ENCODE measurements at places on chromosomes 1 and 21. TPM values are rescaled to one million over a fixed set of nuclear protein-coding genes. Genes with fewer than 3 reads are reported as not detected.

DNA sequence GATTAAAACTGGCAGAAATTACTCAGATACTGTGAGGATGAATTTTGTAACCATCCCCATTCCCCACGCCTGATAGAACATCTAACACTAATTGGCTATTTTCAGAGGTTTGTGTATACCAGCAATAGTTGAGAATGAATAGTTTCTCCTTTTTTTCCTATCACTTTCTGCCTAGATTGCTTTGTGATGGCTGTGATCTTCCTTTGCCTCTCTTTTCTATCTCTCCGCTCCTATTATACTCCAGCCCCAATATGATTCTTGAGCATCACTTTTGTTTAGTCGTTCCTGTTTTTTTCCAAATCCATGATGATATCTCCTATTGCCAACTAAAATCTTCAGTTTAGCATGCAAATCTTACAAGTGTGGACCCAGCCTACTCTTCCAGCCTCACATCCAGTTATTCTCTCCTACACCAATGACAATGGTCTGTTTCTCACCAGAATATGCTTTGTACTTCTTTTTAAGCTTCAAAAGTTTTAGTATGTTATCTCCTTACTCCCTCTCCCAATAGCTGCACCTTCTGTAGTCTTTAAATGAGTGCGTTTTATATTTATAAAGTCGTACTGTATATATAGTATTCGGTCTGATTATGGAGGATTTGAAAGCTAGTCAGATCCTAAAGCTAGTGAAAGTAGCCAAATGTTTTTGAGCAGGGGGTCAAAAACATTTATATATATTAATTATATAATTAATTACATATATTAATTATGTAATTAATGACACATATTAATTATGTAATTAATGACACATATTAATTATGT lies 25.2 kb downstream of the MAGI3 start:
- DNase-seq: no peak

DNA sequence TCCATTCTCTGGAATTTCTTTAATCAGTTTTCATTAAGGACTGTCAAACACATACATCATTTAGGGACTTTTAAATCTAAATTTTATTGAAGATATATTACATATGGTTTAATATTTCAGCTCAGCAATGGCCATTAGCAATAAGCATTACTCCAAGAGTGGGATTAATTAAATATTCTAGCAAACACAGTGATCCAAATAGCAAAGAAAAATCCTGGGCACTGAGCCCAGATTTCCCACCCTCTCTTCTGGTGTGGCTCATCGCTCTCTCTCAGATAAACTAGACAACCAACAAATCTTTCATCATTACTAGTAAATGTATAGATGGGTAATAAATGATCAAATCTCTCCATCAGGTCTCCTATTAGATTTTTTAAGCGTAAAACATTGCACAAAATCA lies 53.5 kb upstream of the FOXD3 start:
- no peak for DNase-seq

DNA sequence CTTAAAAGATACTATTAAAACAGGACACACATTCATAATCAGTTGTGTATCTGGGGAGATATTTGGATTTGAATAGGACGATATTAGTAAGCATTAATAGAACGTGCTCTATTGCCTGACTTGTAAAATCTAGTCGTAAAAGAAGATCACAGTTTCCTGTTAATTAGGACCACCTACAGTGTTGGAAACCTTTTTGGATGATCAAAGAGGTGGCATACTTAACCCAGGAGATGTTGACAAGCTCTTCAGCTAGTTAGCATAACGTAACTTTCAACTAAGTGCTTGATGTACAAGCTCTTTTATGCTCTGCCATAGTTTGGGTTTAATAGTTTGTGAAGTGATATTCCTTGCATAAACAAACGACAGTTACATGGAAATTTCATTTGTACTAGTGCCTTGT lies 293.3 kb upstream of the NR5A2 start:
- DNase-seq: no peak

DNA sequence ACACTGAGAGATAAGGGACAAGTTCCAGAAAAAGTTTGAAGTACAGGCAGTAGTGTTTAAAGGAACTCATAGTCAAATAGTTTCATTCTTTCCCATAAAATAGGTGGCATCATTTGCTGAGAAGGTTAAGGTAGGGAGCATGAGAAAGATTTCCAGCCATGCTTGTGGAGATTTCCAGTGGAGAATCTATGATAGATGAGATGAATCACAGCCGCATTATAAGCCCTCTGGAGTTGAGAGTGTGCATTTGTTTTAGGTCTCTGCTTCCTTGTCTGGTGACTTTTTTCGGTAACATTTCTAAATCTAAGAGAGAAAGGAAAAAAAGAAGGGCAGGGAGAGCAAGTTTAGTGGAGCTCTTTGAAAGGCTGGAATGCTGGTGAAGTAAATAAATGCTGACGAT lies 108.7 kb downstream of the DISP1 start:
- no peak for DNase-seq

- no peak for DNase-seq
These were observed 2.8 kb upstream of the S100B start for GRCh38 chr21:46607636-46608035.

DNA sequence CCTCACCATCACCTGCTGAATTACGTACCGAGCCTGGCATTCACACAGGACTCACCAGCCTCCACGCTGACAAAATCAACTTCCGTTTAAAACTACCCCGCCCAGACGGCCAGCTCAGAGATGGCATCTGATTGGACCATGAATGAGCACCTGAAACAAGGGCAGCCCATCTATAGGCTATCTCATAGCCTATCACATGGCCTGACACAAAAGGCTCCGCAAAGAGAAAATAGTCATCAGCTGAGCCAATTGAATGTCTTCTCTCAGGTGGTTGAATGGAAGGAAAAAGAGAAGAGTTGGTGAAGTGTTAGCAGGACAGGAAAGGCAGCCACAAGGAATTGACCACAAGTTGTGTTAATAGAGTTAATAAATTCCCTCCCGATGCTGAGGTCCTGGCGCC lies 50.6 kb upstream of the ZC3H12A start:
- DNase-seq: no peak

DNA sequence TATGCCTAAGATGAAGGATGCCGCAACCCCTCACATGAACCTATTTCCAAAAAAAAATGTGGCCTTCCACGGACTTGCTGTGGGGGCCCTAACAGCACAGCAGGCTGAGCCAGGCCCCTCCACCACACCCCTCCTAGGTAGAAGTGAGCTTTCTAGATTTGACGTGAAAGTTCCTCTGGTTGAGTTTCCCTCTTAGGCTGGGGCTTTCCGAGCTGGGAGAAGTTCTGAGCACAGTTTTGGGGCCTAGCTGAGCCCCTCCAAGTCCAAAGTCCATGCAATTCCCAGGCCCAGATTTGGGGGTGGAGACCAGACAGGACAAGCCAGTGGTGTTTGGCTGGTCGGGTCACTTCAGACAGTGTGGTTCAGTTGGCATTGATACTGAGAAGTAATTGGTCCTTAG lies 13.8 kb upstream of the PHLDA3 start:
- DNase-seq: no peak

DNA sequence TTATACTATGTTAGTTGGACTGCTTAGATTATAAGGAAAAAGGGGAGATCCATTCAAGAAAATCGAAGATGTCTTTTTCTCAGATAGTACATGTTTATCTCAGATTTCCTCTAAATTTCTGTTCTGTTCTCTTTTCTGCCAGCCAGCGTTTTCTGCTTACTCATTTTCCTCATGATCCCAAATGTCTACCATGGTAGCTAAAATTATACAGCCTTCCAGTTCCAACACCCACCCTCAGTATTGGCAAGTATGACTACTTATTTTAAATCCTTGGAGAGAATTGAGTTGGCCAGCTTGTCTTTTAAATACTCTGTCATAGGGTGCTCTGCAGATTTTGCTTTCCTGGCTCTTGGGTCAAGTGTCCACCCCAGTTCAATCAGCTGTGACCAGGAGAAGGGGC lies 95.7 kb upstream of the PLXNA2 start:
- DNase-seq: no peak

GRCh38 chr1:111334169-111334568 lies 43.5 kb downstream of the CHIA start:
- DNase-seq: peak; percentile 64

DNA sequence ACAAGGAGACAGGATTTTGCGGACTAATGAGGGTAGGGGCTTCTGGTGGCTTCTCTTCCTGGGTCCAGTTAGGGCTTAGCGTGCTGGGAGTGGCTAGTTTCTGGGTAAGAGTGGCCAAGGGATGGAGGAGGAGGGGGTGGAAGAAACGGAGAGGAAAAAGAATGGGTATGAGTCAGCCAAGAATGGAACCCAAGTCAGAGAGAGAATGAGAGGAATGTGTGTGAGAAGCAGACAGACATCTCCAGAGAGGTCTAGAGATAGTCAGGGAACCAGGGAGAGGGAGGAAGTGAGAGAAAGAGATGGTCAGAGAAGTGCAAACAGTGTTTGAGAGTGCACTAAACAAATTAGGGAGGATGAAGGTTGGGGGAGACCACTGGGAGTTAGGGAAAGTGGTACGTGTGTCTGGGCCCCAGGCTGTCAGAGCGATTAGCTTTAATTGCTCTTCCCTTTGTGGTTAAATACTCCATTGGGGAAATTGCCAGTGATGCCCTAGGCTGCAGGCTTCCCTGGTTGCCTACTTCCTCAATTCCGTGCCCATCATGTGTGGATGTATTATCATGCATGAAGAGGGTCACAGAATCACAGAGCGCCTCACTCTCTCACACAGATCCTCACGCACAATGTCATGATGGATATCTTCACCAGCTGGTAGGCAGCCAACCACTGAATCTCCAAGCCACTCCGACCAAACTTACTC lies 1.4 kb downstream of the PEA15 start:
- DNase-seq: no peak

DNA sequence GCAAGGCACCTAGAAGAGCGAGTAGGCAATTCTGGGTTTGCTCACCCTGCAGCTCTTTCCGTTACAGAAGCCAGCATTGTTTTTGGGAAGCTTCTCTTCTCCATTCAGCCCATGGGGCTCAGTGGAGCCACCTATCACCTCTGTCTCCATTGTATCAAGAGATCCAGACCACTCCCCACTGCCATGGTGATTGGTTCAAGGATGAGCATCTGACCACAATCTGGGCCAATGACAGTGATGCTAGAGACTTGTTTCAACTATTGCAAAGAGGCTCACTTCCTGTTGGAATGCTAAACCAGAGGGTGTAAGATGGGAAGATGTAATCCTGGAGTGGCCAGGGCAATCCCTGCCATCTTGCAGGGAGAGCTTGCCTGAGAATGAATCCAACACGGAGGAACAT lies 6.6 kb downstream of the SPATA21 start:
- DNase-seq: no peak

- no peak for DNase-seq
These were observed 89.8 kb upstream of the TMPRSS15 start for GRCh38 chr21:18493422-18493821.

DNA sequence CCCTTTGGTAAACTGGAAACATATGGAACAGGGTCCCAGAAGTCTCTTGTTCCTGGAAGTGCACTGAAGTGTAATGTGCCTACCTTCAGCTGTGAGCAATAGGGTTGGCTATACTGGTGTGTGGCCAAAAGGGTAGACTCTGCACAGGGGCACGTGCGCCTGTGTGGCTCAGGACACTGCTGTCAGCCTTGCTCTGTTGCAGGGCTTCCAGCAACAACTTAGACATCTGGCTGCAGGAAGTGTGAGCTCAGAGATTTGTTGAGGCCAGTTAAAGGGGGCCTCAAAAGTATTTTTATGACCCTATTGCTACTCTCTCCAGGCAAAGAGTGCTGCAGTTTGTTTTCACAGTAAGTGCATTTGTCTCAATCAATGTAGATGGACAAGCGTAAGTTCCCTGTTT lies 7.5 kb downstream of the CTPS1 start:
- no peak for DNase-seq

DNA sequence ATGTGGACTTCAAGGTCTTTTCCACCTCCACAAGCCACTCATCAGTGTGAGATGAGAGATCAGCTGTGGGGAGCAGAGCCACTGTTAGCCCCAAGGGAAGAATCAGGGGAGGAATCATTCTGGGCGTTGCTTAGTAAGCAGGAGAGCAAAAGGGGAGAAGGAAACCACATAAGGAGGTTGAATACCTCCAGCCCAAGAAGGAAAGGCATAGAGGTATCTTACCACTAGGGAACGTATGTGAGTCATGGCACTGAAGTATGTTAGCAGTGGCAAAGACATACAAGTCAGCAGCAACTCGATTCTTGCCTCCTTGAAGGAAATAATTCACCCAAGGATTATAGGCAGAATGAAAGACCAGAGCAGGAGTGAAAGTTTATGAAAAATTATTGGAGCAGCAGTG lies 31.6 kb upstream of the SLC5A9 start:
- DNase-seq: no peak

DNA sequence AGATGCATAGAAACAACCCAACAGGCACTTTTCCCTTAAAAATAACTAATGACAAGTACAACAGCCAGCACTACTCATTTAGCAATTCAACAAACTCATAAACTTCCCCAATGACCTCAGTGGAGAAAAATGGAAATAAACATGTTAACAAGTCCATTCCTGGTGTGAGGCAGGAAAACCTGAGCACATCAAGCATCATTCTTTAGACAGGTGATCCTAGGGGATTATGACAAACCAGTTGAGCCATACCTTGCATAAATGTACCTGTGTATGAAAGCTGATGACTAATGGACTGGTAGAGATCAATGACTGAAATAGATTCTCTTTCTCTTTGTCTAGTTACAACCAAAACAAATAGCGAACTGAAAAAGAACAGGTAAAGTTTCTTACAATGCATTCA lies 7.0 kb downstream of the COL24A1 start:
- no peak for DNase-seq

- DNase-seq: no peak
These were observed 101.8 kb downstream of the ST3GAL3 start for GRCh38 chr1:43809097-43809673.

GRCh38 chr1:102336602-102337001 lies 339.9 kb upstream of the OLFM3 start:
- DNase-seq: no peak

The TMEM240 gene
- total RNA-seq: 0.45 TPM

The PLPPR4 gene
- total RNA-seq: not detected

The MARCKSL1 gene
- total RNA-seq: 33.5 TPM

The UMODL1 gene
- not detected for total RNA-seq

The MSH4 gene
- 0.16 TPM for total RNA-seq

The MATN1 gene
- 0.45 TPM for total RNA-seq

Data from activated CD8-positive, alpha-beta T cell treated with anti-CD3 and anti-CD28 coated beads for 36 hours (primary cell).